ENCODE measurements at places on chromosomes 4 and X.

GRCh38 chr4:110108422-110108821 is 90.0 kb downstream of the ELOVL6 start:
- no peak for DNase-seq

- no peak for DNase-seq
These were observed 104.7 kb downstream of the NCAPG start for GRCh38 chr4:17915439-17915838.

- no peak for DNase-seq
These were observed 10.6 kb upstream of the PRDX4 start for GRCh38 chrX:23656684-23657083.

GRCh38 chr4:159410891-159411290 is 308.0 kb downstream of the RAPGEF2 start:
- DNase-seq, result no peak

DNA sequence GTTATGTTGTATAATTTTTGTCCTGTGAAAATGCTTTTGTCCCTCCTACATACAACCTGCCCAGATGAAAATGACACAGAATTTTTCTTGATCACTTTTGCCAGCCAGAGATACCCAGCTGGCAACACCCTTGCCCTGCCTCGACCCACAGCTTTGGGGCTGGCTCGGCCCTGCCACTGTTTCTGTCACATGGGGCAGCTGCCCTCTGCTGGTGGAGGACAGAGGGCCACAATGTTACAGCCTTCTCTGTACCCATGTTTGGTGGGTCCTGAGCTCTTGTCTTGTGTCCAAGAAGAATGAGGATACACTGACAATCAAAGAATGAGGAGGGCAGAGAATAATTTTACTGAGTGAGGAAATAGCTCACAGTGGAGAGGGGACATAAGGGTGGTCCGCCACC is 31.1 kb downstream of the BMP15 start:
- DNase-seq, result no peak

DNA sequence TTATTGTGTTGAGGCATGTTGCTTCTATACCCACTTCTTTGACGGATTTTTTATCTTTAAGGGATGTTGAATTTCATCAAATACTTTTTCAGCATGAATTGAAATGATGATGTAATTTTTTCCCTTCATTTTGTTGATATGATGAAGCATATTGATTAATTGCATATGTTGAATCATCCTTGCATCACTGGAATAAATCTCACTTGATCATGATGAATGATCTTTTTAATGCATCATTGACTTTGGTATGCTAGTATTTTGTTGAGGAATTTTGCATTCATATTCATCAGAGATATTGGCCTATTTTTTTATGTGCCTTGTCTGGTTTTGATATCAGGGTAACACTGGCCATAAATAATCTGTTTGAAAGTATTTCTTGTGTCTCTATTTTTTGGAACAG is 754.7 kb downstream of the KCTD8 start:
- DNase-seq, result no peak

- no peak for DNase-seq
These were observed 239.7 kb upstream of the CLNK start for GRCh38 chr4:10924274-10924673.

DNA sequence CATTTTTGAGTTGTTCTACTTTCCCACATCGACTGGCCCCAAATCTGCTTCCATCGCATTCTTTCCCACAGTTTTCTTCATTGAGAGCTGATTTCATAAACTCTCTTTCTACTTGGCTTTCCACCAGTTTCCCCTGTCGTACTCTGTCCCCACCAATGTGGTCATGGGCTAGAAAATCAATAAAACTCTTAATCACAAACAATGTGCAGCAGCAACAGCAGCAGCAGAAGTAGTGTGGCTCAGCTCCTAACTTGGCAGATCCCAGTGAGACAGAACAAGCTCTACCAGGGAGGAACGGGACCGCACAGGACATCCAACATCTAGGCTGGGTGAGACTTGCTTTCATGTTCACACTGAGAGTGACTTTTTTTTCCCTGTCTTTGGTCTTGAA is 3.1 kb upstream of the SETD7 start:
- no peak for DNase-seq

GRCh38 chr4:8267077-8267476 is 2.5 kb upstream of the HTRA3 start:
- DNase-seq, result peak; percentile 15

GRCh38 chrX:114635986-114636385 is 52.1 kb downstream of the HTR2C start:
- no peak for DNase-seq

DNA sequence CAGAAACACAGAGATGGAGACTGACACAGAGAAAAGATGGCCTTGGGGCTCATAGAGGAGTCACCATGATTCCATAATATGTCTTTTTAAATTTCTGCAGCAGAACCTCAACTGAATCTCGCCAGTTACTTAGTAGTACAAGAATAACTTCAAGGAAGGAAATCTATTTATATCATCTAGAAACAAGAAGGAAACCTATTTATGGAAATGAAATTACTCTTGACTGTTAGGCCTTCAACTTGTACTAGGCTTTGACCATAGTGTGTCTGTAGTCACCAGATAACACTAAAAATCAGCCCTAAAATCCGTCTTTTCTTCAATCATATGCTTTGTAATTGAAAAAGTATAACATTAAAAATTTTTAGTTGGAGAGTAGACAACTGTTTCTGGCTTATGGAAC is 740.4 kb downstream of the TRIML1 start:
- no peak for DNase-seq

DNA sequence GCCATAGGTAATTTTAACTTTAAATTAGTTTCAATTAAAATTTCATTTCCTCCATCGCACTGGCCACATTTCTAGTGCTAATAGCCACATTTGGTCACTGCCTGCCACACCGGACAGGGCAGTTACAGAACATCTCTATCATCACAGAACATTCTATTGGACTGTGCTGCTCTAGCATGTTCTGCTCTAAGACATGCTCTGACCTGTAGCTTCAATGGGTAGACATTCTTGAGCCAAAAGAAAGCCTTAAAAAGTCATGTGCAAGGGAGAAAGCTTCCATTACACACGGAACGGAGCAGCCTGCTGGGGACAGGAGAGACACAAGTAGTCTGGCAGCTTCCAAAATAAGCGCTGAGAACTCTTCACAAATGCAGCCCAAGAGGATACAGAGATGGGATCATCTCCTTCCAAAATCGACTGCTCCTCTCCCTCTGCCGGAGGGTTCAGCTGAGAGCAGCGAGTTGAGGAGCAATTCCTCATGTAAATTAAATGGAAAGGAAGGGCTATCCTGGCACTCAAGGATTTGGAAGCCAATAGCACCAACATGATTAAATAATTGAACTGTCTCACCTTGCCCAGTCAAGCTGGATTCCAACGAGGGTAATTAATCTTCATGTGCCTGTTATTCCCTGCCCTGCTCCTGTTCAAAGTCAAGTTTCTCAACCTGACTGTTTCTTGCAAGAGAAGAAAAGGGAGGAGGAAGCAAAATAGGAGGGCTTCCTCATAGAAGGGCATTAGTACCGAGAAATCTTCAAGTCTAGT is 336.4 kb upstream of the NOCT start:
- no peak for DNase-seq

- no peak for DNase-seq
These were observed 91.5 kb downstream of the LNX1 start for GRCh38 chr4:53499791-53500190.

DNA sequence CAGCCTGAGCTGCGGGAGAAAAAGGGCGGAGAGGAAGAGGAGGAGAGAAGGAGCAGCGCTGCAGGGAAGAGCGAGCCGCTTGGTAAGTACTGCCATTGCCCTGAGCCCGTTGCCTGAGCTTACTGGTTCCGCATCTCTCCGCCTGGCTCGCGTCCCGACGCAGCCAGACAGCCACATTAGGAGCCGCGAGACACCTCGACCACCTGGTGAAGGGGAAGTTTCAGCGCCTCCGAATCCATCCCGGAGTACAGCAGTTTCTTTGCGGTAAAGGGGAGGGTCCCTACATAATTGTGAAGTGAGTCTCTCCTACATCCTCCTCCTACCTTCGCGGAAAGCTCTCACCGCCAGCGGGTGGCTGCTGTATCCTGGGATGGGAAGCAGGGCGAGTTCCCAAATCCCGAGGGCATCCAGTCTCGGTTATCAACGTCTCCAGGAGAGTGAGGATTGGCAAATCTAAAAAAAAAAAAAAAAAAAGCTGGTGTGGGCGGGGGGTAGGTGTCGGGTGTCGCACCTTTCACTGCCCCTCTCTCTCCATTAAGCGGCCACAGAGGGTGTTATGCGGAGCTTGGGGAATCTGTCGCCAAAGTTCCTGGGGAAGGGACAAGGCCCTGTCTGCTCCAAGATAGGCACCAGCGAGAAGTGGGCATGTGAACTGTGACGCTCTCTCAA is 7.9 kb downstream of the TBX22 start:
- DNase-seq, result no peak

GRCh38 chr4:47720787-47721186 is 117.1 kb downstream of the CORIN start:
- no peak for DNase-seq

- no peak for DNase-seq
These were observed 68.9 kb upstream of the BMP2K start for GRCh38 chr4:78707268-78707667.

- DNase-seq, result peak; percentile 81
These were observed 556.0 kb upstream of the CPEB2 start for GRCh38 chr4:14446311-14446710.

DNA sequence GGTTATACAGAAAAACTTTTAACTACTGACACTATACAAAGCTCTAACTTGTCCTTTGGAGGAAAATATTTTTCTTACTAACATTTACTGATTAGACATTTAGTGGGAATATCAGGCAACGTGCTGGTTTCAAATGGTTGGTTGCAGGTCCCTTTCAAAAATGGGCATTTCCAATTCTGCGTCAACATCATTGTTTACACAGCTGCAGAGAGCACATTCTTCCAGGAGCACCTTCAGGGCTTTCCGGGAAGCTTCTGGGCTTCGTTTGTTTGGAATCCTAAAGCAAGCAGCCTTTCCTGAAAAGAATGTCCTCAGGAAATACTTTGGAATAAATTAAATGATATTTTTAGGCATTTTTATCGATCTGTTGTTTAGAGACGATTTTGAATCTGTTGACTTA is 289.7 kb downstream of the TRIML1 start:
- DNase-seq, result peak; percentile 84

DNA sequence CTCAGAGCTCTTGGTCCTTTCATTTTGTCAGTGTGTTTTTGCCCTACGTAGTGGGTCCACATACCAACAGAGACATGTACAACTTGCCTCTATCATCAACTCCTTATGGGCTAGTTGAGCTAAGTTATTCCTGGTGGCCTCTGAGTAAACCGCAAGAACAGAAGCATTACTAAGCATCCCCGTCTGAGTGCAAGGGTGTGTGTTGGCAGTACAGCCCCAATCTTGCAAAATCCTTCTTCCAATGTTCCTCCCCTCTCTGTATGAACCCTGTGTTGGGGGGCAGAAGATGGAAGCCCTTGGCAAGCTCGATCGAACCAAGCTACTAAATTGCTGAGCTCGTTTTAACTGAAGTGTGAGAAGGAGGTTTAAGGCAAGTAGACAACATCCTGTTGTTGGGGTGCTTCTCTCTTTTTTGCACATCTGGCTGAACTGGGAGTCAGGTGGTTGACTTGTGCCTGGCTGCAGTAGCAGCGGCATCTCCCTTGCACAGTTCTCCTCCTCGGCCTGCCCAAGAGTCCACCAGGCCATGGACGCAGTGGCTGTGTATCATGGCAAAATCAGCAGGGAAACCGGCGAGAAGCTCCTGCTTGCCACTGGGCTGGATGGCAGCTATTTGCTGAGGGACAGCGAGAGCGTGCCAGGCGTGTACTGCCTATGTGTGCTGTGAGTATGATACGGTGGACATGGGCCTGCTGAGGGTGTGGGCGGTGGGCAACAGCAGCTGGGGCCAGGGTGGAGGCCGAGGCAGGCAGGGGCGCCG is at the start of gene SH2D1A:
Gene SH2D1A (plus strand): TSS at position 447 of the 760 bp plus-strand sequence. CDS start 80 bp downstream, at position 527.
- no peak for DNase-seq

DNA sequence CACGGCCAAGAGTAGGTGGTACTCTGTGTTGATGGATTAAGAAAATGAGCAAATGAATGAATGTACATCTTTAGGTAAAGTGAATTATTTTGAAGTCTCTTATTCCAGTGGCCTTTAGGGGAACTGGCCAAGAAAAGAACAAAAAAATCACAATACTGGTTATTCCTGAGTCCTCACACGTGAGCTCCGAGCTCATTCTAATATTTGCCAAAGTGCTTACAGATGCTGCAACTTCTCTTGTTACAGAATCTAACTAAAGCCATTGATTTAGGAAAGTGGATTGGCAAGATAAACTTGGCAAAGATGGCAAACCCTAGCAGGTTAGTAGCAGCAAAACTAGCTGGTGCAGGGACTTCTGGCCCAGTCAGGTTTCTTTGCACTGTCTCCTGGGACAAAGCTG is 37.6 kb downstream of the IDS start:
- DNase-seq, result no peak

All from renal cortical epithelial cell (primary cell).